ENCODE measurements at places on chromosomes 7 and 10.

GRCh38 chr7:20376796-20377195 lies 46.1 kb downstream of the ITGB8 start:
- no peak for DNase-seq

GRCh38 chr10:63631991-63632390 lies 110.8 kb downstream of the REEP3 start:
- no peak for DNase-seq

DNA sequence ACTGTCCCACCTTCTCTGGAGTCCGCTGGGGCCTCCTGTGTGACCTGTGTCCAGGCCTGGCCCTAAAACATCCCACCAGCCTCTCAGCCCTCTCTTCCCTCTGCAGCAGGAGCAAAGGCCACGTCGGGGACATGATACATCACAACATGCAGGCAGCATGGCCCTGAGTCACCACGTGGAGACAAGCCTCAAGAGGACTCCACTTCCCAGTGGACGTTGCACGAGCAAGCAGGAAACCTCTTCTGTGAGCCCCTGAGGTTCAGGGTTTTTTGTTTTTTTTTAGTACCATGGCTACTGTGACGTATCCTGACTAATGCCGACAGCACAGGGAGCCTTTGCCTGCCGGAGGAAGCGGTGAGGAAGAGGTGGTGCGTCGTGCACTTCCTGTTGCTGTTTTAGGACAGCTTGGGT lies 165.9 kb downstream of the DNAJB6 start:
- no peak for DNase-seq

- DNase-seq: peak; percentile 53
These were observed 558.2 kb upstream of the PFKP start for GRCh38 chr10:2509081-2509531.

GRCh38 chr7:20350518-20350951 lies 19.8 kb downstream of the ITGB8 start:
- DNase-seq: no peak

DNA sequence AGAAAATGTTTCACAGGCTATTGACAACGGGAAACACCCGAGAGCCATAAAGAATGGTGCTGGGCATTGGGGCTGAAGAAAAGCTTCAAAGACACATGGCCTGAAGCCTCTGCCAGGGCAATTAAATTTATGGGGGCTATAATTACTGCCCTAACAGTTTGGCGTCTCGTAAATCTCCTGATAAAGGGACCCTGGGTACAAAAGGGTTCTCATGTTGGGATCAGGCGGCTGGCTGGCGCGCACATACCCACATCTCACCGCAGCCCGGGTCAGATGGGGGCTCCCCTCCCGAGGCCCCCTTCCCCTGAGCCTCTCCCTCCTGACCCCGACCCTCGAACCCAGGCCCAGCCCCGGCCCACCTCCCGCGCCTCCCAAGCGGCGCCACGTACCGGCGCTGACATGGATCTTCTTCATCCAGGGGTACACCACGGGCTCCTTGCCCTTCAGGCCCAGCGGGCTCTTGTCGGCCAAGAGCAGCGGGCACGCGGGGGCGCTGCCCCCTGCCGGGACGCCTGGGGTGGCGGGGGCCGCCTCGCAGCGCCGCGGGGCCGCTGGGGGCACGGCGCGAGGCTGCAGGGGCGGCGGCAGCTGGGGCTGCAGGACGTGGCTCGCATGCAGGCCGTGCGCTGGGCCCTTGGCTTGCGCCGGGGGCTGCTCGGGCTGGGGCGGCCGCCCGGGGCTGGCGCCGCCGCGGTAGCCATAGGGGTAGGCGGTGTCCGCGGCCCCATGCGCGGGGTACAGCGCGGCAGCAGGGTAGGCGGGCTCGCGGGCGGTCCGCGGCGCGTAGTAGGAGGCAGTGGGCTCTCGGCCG lies 623 bp downstream of the HOXA4 start:
- DNase-seq: peak; percentile 61

DNA sequence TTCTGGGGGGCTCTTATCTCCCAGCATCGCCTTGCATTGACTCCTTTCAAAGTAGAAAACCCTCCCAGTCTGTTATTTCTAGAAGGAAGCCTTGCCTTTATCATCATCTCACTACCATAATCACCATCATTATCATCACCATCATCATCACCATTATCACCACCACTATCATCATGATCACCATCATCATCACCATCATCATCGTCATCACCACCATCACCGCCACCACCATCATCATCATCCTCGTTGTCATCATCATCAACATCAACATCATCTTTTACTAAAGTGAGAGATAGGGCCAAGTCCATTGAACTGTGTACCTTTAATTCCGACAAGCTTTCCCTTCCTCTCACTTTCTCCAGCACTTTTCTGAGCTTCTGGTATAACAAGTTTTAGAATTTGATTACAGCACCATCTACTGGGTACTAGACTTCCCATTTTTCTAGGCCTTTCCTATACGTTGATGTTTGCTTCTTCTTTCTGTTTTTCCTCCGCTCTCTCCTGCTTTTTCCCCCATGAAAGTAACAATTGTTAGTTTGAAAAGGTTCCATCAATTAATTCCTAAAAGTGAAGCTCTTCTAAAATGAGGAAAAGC lies 226.4 kb downstream of the BUB3 start:
- DNase-seq: no peak

DNA sequence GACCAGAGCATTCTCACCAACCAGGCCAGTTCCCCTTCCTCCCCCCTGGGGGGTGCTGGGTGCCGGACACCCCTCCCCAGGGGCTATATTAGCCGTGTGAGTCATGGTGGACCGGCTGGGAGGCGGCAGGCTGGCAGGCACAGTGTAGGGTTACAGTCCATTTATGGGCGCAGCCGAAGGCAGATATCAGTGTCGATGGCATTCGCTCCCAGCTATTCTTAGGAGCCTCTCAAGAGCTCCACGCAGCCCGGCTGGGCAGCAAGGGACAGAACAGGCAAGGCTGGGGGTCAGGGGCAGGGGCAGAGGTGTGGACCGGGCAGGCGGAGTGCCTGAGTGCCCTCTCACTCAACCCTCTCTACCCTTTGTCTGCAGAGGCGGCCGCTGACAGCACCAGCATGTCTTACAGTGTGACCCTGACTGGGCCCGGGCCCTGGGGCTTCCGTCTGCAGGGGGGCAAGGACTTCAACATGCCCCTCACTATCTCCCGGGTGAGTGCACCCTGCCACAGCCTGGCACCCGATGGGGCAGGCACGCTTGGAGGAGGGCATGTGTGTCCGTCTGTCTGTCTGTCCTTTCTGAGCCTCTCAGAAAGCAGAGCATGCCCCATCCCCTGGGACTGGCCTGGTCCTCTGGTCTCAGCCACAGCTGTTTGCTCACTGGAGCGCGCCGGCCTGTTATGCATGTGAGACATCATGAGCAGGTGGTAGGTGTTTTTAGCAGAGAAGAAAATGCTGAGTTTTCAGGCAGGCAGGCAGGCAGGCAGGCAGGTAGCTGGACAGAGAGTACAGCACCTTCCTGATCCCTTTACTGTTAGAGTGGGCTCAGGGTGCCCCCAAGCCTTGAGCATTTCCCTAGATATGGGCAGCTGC lies at the start of gene LDB3:
Gene LDB3 (plus strand): TSS at position 215 of the 869 bp plus-strand sequence. CDS start 181 bp downstream, at position 396.
- peak; percentile 41 for DNase-seq

DNA sequence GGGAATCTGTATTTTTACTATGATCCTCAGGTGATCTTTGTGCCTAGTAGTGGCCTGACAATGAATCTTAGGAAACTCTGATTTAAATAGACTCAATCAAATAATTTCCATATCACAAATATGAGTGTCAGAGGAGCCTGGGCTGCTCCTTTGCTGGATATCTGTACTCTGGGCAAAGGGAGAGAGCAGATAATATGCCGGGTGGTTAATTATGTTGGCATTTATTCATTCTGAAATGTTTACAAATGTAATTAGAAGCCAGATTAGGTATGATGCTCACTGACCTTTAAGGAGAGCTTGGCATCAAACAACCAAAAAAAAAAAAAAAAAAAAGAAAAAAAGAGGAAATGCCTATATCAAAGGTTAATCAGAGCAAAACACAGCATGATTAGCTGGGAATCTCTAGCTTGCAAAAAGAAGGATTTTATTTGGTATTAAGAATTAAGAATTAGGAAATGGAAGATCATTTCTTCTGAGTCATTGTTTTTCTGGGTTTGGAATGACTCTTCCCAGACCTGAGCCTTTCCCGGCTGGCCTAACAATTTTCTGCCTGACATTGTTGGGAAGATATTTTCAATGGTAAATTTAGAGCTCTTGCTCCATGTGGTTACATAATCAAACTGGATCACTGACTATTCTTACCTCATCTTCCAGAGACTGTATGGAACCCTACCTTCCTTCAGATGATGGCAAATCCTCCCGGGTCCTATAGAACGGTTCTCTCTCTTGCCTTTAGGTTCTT lies 365.3 kb downstream of the REEP3 start:
- DNase-seq: no peak

GRCh38 chr10:93226619-93227018 lies 152.9 kb downstream of the CYP26A1 start:
- no peak for DNase-seq

- DNase-seq: no peak
These were observed 108.7 kb downstream of the TYW1 start for GRCh38 chr7:67105377-67105776.

DNA sequence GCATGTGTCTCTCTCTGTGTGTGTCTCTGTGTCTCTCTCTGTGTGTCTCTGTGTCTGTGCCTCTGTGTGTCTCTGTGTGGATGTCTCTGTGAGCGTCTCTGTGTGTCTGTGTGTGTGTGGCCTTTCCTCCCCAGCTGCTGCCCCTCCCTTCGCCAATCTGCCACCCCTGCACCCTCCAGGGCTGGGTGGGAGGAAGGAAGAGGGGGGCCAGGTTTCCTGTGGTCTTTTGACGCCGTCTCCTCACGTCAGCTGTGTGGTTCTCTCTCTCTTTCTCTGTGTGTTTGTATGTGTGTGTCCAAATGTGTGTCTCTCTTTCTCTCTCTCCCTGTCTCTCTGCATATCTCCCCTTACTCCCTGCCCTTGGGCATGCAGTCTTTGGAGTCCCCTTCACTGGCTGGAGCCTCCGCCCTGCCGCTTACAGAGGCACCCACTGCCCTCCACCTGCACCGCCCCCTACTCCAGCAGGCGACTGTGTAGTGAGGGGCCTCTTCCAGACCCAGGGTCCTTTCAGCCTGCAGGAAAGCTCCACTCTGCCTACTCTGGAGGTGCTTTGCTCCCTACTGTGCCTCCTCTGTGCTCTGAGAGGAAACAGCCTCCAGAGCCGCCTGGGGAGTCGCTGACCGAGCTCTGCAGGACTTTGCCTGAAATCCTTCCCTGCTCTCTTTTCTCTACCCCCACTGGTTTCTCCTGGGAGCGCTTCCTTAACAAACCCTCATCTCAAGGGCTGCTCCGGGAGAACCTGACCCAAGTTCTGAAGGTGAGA lies 44.2 kb upstream of the C10orf71 start:
- DNase-seq: no peak

- DNase-seq: no peak
These were observed 255.5 kb downstream of the AGMO start for GRCh38 chr7:15306296-15306695.

DNA sequence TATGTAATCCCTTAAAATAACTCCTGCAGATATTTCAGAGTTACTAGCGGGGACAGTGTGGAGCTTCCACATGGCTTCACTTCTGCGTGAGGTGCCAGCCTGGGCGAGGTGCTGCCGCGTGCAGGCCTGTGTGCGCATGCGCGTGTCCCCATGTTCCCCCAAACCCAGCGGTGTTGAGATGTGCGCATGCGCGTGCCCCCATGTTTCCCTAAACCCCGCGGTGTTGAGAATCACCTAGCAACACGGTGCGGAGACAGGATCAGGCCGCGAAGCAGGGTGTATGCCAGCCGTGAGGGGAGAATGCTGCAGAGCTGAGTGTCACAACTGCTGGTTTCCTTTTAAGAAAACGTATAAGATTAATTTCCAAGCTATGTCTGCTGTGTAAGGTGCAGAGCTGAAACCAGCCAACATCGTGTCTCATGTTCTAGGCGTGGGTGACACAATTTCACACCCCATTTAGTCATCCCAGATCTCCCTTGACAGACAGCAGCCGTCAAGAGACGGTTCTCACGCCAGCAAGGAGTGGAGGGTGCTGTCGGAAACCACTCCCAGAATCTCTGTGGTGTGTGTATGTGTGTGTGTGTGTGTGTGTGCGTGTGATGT lies 71.9 kb upstream of the ADARB2 start:
- DNase-seq: no peak

GRCh38 chr10:96260014-96260413 lies 11.4 kb downstream of the BLNK start:
- no peak for DNase-seq

GRCh38 chr10:62581351-62581750 lies 207.2 kb downstream of the ZNF365 start:
- DNase-seq: no peak

- DNase-seq: no peak
These were observed 57.4 kb downstream of the PIP4K2A start for GRCh38 chr10:22657024-22657423.

- no peak for DNase-seq
These were observed 16.8 kb downstream of the NOBOX start for GRCh38 chr7:144386741-144387140.

- no peak for DNase-seq
These were observed 997.3 kb downstream of the REEP3 start for GRCh38 chr10:64518456-64518855.

DNA sequence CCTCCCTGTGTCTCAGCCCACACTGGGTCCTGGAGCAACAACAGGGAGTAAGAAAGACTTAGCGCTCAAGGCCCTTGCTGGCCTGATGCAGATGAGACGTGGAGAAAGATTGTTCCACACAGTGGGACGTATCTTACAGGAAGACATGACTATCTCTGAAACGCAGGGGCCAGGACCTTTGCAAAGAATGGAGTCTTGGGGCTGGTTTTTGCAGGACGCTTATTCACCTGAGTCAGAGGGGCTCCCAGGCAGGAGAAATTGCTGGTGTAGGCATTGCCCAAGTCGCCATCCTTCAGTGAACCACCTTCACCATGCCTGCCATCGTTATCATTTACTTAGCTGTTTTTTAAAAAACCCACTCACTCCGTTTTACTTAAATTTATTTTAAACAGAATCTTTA lies 11.8 kb upstream of the GDF10 start:
- peak; percentile 22 for DNase-seq

- no peak for DNase-seq
These were observed 66.9 kb downstream of the ZNRF2 start for GRCh38 chr7:30351286-30351685.

GRCh38 chr7:77444123-77444522 lies 28.0 kb upstream of the GSAP start:
- no peak for DNase-seq

- no peak for DNase-seq
These were observed 208.0 kb downstream of the SFMBT2 start for GRCh38 chr10:7202793-7203355.

DNA sequence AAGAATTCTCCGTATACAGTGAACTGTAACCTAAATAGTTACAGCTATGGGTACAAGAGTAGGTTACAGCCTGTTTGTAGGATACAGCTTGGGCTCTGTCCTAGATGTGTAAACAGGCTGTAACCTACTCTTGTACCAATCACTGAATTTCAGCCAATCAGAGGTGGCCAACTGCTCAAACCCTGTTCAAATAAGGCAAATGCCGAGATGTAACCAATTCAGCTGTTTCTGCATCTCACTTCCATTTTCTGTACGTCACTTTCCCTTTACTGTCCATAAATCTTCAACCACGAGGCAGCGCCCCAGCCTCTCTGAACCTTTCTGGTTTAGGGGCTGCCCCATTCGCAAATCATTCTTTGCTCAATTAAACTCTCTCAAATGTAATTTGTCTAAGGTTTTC lies 8.3 kb upstream of the MMP21 start:
- DNase-seq: no peak

- DNase-seq: no peak
These were observed 11.0 kb upstream of the IL6 start for GRCh38 chr7:22715969-22716368.

Measured in SJSA1 (cell line).